ENCODE measurements at places on chromosomes 16 and 17.

- no peak for DNase-seq
These were observed at the start of gene PDIA2 for GRCh38 chr16:283033-283805. Gene PDIA2 (plus strand): TSS chr16:283164. CDS start chr16:283170, 6 bp downstream.

DNA sequence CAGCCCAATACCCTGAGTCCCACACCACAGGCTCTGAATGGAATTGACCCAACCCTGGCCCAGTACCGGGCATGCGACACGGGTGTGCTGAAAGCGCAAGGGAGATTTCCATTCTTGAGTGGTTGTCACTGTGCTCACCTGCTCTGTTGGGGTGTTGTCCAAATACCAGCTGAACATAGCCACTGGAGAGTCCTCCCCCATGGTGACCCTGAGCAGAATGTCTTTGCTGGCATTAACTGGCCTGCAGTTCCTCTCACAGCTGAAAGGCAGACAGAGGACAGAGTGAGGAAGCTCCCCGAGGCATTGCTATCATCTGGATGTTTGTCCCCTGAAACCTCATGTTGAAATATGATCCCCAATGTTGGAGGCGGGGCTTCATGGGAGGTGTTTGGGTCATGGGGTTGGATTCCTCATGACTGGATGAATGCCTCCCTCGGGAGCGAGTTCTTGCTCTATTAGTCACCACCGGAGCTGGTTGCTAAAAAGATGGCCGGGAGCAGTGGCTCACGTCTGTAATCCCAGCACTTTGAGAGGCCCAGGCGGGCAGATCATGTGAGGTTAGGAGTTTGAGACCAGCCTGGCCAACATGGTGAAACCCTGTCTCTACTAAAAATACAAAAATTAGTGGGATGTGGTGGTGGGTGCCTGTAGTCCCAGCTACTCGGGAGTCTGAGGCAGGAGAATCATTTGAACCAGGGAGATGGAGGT lies 57.3 kb upstream of the BCO1 start:
- DNase-seq: no peak

- peak; percentile 65 for DNase-seq
These were observed 1.5 kb upstream of the SPAG7 start for GRCh38 chr17:4969047-4969550.

DNA sequence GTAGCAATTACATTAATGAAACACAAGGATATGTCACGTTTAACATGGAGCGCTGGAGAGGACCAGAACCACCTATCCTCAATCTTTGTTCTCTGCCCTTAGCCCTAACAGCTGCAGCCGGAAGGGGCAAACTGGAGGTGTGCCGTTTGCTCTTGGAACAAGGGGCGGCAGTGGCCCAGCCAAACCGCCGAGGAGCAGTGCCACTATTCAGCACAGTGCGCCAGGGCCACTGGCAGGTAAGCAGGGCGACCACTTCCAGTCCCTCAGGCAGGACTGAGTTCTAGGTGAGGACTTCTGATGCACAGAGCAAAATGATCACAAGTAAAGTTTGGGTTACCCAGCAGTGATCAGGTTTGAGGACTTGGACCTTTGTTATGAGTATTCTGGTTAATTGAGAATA lies 41.1 kb downstream of the CYB561 start:
- no peak for DNase-seq

GRCh38 chr16:77856438-77857160 lies 68.2 kb downstream of the VAT1L start:
- DNase-seq: no peak

GRCh38 chr17:27417596-27418365 lies 38.5 kb upstream of the KSR1 start:
- DNase-seq: no peak

DNA sequence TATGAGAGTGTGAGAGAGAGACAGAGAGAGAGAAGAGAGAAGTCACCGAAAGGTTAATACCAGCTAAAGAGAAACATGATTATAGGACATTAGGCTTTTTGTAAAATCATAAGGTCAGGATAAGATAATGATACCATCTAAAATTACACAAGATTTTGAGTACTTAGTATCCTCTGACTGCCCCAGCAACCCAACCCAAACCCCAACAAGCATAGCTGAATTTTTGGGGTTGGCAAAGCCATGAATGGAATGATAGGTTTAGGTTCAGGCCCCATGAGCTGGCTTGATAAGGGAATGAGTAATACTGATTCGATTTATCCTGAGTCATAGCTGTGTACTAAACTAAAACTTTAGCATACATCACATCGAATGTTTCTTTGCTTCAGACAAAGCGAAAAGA lies 259.5 kb downstream of the IRX3 start:
- DNase-seq: no peak

All from stimulated activated naive CD8-positive, alpha-beta T cell treated with anti-CD3 and anti-CD28 coated beads, Interleukin-15, Interleukin-2, amounts not matched to agents 100 U/mL and 50 U/mL, for 24 hours (primary cell).